ENCODE measurements at places on chromosomes 11 and 22. TPM values are rescaled to one million over a fixed set of nuclear protein-coding genes. Genes with fewer than 3 reads are reported as not detected.

DNA sequence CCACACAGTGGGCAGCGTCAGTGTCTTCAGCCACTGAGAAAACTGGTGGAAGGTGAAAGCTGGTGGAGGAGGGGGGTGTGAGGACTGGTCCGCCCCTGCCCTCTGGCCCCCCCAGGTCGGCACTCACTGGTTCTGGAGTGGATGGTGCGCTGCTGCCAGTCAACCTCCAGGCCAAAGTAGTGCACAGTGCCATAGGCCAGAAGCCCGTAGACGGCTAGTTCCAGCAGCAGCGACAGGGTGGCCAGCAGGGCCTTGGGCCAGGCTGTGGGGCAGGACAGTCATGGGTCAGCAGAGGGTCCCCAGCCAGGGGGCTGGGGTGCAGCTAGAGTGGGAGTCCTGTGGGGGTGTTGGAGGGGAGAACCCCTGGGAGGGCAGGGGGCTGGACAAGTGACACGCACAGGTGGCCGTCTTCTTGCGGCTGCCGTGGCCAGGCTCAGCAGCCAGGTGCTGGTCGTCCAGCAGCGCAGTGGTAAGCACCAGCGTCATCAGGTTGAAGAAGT, 2.2 kb downstream of the LMF2 start:
- H3K27ac ChIP-seq = no peak overlapping the region
- H3K36me3 ChIP-seq = no peaks in the 10 kb centered on the region
- H3K4me3 ChIP-seq = no peak overlapping the region
- no peaks in the 10 kb centered on the region for H3K27me3 ChIP-seq
- peaks cover 22% of the 10 kb centered on the region for H3K4me1 ChIP-seq
- no peak for DNase-seq

- peaks cover 13% of the 10 kb centered on the region for H3K4me1 ChIP-seq
- no peaks in the 10 kb centered on the region for H3K27me3 ChIP-seq
- H3K27ac ChIP-seq = no peak overlapping the region
- no peak for DNase-seq
These were observed 14.0 kb upstream of the PAX6 start for GRCh38 chr11:31824879-31825837.

DNA sequence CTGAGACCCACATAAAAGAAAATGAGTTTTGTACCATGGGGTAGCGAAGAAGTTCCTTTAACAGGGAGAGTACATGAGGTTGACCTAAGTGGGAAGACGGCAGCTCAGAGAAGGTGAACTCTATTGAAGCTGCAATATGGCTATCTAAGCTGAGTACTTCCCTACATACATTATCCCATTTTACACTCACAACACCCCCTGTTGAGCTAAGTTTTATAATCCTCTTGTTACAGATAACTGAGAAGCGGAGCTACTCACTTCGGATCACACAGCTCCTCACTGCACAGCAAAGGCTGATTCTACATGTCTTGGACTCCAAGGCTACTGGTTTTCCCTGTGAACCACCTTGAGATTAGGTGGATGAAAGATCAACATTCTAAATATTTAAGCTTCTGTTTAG, 8.2 kb upstream of the PIWIL4 start:
- H3K27ac ChIP-seq = no peak overlapping the region
- no peaks in the 10 kb centered on the region for H3K4me1 ChIP-seq
- no peak overlapping the region for H3K4me3 ChIP-seq
- DNase-seq = no peak

DNA sequence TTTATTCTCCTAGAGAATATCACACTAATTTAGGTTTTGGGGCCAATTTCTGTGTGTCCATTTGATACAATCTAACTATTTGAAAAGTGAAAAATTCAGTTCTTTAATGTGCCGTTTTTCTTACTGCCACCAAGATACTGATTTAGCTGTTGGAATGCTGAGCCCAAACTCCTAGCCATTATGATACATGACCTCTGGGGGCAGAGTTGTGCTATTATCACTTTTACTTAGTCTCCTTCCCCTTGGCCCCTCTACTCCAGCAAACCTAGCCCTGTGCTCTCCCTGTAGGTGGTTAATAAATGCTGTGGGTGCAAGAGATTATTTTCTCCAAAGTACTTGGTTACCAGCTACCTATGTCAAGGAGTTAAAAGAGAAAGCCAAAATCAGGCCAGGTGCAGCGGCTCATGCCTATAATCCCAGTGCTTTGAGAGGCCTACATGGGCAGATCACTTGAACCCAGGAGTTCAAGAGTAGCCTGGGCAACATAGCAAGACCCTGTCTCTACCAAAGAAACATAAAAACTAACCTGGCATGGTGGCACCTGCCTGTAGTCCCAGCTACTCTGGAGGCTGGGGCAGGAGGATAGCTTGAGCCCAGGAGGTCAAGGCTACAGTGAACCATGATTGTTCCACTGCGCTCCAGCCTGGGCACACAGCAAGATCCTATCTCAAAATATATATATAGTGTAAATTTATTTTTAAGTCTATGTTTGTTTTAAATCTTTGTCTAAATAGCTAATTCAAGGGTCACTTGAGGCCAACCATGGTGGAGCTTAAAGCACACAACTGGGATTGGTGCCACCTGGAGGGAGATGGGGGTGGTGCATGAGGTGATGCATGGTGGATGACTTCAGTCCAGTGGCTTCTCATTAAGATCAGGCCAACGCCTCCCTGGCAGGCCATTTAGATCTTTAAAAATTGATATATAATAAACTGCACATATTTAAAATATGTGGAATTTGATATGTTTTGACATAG, 193.2 kb upstream of the PLET1 start:
- no peaks in the 10 kb centered on the region for H3K27me3 ChIP-seq
- no peaks in the 10 kb centered on the region for H3K4me1 ChIP-seq
- H3K36me3 ChIP-seq = no peaks in the 10 kb centered on the region
- H3K4me3 ChIP-seq = no peak overlapping the region

DNA sequence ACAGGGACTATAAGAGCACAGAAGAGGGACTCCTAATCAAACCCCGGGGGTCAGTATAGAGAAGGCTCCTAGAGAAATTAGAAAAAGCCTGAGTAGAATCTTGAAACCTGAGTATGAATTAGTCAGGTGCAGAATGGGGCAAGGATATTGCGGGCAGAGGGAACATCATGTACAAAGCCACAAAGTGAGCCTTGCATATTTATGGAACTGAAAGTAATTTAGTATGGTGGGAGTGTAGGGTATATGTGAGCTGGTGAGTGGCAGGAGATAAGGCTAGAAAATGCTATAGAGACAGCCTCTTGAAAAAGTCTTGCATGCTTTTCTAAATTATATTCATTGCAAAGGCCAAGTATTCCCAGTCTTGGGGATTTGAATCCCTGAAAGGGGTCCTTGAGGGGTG, 93.7 kb downstream of the STIM1 start:
- no peaks in the 10 kb centered on the region for H3K4me1 ChIP-seq
- DNase-seq = no peak
- no peak overlapping the region for H3K4me3 ChIP-seq
- H3K27me3 ChIP-seq = no peaks in the 10 kb centered on the region
- H3K27ac ChIP-seq = no peak overlapping the region
- H3K36me3 ChIP-seq = no peaks in the 10 kb centered on the region

- no peaks in the 10 kb centered on the region for H3K4me1 ChIP-seq
- H3K36me3 ChIP-seq = peaks cover 18% of the 10 kb centered on the region
- DNase-seq = no peak
- no peak overlapping the region for H3K27ac ChIP-seq
- no peak overlapping the region for H3K4me3 ChIP-seq
These were observed 17.4 kb downstream of the CEP164 start for GRCh38 chr11:117345039-117345438.

- no peak overlapping the region for H3K4me3 ChIP-seq
- H3K27ac ChIP-seq = no peak overlapping the region
These were observed 53.3 kb downstream of the FAR1 start for GRCh38 chr11:13721760-13722159.

DNA sequence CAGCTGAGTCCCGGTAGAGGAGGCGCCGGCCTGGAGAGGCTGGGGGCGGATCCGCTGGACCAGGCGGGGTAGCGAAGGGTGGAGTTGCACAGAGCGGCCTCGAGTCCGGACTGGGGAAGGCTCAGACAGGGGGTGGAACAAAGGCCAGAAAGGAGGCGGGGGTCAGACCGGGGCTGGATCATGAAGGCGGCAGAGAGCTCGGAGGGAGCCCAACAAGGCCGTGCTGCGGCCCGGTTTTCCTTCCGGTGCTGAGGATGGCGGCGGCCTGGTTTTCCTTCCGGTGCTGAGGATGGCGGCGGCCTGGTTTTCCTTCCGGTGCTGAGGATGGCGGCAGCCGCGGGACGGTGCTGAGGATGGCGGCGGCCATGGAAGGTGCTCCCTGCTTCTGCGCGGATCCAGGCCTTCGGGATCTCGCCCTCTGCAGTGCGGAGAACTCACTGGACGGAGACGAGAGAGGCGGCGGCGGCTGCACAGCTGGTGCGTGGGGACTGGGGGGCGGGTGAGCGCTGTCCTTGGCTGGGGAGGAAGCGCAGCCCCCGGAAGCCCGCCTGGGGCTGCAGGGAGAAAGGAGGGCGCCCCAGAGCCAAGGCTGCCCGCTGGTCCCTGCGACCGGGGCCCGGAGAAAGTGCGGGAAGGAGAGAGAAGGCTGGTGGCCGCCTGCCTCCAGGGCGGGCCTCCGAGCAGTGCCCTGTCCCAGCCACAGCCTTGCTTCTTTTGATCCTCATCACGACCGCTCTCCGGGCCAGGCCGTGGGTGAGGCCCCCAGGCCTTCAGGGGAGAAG, 350.4 kb upstream of the B3GAT1 start:
- H3K4me1 ChIP-seq = no peaks in the 10 kb centered on the region
- H3K4me3 ChIP-seq = peak overlapping the region; percentile 46
- no peaks in the 10 kb centered on the region for H3K36me3 ChIP-seq
- no peak overlapping the region for H3K27ac ChIP-seq
- H3K27me3 ChIP-seq = no peaks in the 10 kb centered on the region

- H3K4me3 ChIP-seq = no peak overlapping the region
- no peaks in the 10 kb centered on the region for H3K36me3 ChIP-seq
- H3K4me1 ChIP-seq = no peaks in the 10 kb centered on the region
These were observed 50.7 kb downstream of the PRR5L start for GRCh38 chr11:36346562-36347383.

DNA sequence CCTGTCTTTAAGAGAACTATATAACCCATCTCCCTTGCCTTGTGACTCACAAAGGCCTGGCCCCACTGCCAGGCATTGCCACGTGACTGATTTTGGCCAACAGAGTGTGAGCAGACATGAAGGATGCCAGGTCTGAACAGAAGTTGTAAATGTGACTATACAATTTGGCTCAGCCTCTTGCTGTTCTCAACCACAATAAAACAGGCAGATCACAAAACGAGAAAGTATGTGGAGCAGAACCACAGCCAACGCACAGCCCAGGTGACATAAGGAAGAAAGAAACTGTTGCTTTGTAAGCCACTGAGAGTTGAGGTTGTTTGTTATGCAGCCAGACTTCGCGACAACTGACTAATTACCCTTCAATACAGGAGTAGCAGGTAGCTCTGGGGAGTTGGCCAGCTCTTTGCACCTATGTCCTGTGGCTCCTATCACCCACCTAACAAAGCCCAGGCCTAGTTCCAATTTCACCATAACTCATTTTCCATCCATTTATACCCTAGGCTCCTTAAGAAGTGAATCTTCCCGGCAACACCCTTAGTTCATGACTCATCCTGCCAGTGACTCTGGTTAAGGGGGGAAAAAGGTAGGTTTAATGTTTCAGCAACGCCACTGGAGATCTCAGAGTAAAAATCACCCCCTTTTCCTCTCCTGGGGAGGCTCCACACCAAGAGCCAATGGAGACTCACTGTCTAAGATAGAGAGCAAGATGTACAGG, 53.7 kb downstream of the GALNT18 start:
- H3K4me3 ChIP-seq = no peak overlapping the region
- H3K27me3 ChIP-seq = no peaks in the 10 kb centered on the region
- H3K4me1 ChIP-seq = no peaks in the 10 kb centered on the region
- no peaks in the 10 kb centered on the region for H3K36me3 ChIP-seq

GRCh38 chr11:103368145-103368544, 258.9 kb downstream of the DYNC2H1 start:
- no peak overlapping the region for H3K4me3 ChIP-seq
- no peaks in the 10 kb centered on the region for H3K4me1 ChIP-seq
- no peaks in the 10 kb centered on the region for H3K27me3 ChIP-seq
- no peak overlapping the region for H3K27ac ChIP-seq

DNA sequence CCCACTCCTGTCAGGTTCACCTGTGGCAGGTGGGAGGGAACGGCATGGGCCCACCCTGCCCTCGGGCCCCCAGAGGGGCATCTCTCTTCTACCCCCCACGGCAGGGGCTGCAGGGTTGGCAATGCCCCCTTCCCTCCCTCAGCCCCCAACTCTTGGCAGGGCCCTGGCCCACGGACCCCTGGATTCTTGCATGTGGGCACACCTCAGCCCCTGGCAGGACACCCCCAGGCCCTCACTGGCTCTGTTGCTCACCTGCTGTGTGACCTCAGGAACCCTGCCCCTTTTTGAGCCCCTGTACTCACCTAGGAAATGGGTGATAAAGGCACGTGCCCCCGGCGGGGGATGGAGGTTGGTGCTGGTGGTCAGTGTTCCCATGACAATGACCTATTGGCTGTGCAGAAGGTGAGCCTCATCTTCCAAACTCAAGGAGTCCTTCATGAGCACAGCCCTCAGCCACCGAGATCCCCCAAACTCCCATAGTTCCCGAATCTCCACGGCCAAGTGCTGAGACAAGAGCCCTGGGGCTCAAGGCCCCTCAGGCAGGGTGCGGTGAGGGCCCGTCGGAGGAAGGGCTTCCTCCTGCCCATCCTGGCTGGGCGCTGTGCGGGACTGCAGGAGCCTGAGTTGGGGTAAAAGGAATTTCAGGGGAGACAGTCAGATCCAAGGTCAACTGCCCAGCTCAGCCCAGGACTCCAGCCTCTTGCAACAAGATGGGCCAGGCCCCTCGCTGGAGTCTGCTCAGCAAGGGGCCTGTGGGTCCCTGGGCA, 198.2 kb downstream of the IGLL1 start:
- DNase-seq = no peak
- H3K4me1 ChIP-seq = peaks cover 3% of the 10 kb centered on the region
- H3K27ac ChIP-seq = no peak overlapping the region
- H3K27me3 ChIP-seq = no peaks in the 10 kb centered on the region
- H3K4me3 ChIP-seq = no peak overlapping the region

- no peaks in the 10 kb centered on the region for H3K27me3 ChIP-seq
- peaks cover 4% of the 10 kb centered on the region for H3K4me1 ChIP-seq
- no peaks in the 10 kb centered on the region for H3K36me3 ChIP-seq
- H3K4me3 ChIP-seq = no peak overlapping the region
- no peak for DNase-seq
- H3K27ac ChIP-seq = peak overlapping the region; percentile 77
These were observed 10.1 kb downstream of the PRR14L start for GRCh38 chr22:31739795-31740201.

GRCh38 chr22:29559853-29560252, 6.3 kb upstream of the THOC5 start:
- H3K27ac ChIP-seq = no peak overlapping the region
- peaks cover 1% of the 10 kb centered on the region for H3K4me1 ChIP-seq
- no peaks in the 10 kb centered on the region for H3K27me3 ChIP-seq
- no peak for DNase-seq
- H3K36me3 ChIP-seq = peaks cover 56% of the 10 kb centered on the region

PNPLA5 gene
- total RNA-seq = not detected

KRTAP5-2 gene
- not detected for total RNA-seq

TYR gene
- not detected for total RNA-seq

SERHL2 gene
- total RNA-seq = 0.59 TPM

UBASH3B gene
- 5.5 TPM for total RNA-seq

All from liver (tissue), 10 donors.